ENCODE measurements at places on chromosomes 5 and 9.

DNA sequence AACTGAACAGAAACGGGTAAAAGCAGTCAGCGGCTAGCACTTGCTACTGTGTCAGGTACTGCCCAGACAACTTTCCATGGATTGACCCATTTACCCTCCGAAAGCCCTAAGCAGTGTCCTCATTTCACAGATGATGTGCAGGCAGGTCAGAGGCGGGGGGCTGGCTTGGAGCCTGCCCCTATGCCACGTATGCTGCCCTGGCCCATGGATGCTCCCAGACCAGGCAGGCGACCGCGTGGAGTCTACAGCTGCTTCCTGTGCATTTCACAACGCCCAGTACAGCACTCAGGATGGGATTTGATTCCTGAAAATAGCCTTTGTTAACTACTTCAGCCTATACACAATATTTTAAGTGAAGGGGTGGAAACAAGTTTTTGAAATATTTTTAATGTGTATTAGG lies 202.9 kb downstream of the NXNL2 start:
- no peak for DNase-seq

DNA sequence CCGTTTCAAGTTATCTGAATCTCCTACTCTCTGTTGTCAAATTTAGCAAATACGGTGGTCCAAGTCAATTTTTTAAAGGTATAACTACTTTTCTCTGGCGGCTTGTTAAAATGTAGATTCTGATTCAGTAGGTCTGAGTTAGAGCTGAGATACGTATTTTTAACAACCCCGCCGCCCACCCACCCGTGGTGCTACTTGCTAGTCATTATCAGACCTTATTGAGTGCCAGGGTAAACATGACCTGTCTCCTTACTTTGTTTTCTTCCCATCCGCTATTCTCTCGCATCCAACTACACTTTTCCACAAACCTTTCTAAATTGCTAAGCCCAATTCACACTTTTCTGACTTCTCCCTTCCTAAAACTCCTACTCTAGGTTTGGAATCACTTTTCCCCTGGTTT lies 694 bp upstream of the PLAA start:
- DNase-seq, result no peak

GRCh38 chr5:72818866-72819534 lies 2.5 kb downstream of the TNPO1 start:
- DNase-seq, result peak; percentile 66

DNA sequence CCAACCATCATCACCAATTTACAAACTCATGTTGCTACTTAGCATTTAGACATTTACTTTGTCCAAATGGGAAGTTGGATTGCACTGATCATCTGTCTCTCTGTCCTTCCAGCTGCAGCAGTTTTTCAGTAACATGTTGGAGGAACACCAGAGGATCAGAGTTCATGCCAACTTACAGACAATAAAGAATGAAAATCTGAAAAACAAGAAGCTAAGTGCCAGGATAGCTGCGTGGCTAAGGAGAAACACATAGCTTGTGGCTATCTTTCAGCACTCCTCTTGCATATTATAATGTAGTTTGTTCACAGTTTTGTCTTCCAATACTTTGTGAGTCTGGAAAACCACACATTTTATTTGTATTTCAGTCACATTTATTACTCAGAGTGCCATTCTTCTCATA lies 6.4 kb upstream of the ARL14EPL start:
- no peak for DNase-seq

GRCh38 chr5:90402521-90403255 lies 6.9 kb downstream of the CETN3 start:
- DNase-seq, result peak; percentile 53
